MM.1S (cell line): ENCODE measurements at places on chromosomes 7 and 10.
A peak's percentile ranks its signal among the peaks of the same experiment; 100 is the strongest.

- no peak for DNase-seq
Measured at GRCh38 chr10:35495521-35496119, 109.5 kb upstream of the GJD4 start.

DNA sequence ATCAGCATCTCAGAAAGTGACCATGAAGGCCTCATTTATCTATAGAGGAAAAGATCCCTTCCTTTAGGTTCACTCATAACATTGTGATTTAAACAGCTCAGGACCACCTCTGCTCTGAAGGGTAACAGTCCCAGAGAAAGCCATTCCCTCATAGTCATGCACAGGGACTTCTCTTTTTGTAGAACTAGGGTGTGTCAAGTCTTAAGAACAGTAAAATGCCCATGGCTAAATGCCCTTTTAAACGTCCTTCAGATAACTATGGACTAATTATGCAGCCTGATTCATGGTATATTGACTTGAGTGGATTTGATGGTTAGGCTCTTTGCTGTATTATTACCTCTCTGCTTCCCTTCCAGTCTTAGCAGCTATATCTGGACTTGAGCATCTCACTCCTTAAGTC lies 337.8 kb downstream of the SORCS1 start:
- DNase-seq = no peak

GRCh38 chr7:99196536-99197258 lies 11.2 kb downstream of the KPNA7 start:
- no peak for DNase-seq

GRCh38 chr7:88357781-88358525 lies 51.3 kb upstream of the STEAP4 start:
- DNase-seq = peak; percentile 40

GRCh38 chr10:118314882-118315281 lies 27.2 kb downstream of the FAM204A start:
- DNase-seq = no peak

DNA sequence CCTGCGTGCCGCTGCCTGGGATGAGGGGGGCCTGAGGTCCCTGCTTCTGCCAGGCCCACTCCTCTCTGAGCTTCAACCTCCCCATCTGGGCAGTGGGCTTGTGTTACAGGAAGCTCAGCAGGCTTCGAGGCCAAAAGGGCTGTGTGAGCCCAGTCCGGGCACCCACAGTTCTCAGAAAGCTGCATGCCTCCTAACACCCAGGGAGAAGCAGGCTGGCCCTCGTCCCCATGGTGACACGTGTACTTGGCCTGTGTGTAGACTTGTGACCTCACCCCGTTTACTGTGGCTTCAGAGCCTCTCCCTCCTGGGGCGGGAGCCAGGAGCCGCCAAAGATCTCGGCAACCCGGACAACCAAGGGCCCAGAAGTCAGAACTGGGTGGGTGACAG lies 2.2 kb upstream of the GRIFIN start:
- no peak for DNase-seq

DNA sequence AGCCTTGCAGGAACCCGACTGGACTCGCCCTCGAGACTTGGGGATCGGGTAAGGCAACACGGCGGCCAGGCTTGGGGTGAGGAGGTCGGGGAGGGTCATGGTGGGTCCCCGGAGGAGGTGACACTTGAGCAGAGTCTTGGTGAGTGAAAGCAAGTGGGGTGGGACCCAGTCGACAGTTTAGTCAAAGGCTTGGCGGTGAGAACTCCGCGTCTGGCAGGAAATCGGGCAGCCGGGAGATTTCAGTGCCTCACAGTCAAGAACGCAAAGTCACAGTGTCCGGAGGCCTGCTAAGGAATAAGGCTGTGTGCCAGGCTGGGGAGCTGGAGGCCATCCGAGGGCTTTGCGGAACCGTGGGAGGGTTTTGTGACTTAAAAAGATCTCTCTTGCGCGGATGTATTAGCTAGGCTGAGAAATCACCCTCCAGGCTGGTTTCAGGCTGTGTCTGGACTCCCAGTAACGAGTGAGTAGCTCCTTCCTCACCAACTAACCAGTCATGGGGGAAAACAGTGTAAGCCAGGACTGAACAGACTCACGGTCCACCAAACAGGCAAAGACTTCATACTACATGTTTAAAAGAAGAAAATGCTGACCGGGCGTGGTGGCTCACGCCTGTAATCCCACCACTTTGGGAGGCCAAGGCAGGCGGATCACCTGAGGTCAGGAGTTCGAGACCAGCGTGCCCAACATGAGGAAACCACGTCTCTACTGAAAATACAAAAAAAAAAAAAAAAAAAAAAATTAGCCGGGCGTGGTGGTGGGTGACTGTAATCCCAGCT lies 613 bp downstream of the AP5Z1 start:
- peak; percentile 46 for DNase-seq

GRCh38 chr7:158602905-158603772 lies 15.5 kb upstream of the PTPRN2 start:
- DNase-seq = no peak

- DNase-seq = no peak
Measured at GRCh38 chr7:82078807-82079206, 309.0 kb upstream of the HGF start.

- DNase-seq = no peak
Measured at GRCh38 chr7:95840953-95841950, 68.9 kb downstream of the DYNC1I1 start.

DNA sequence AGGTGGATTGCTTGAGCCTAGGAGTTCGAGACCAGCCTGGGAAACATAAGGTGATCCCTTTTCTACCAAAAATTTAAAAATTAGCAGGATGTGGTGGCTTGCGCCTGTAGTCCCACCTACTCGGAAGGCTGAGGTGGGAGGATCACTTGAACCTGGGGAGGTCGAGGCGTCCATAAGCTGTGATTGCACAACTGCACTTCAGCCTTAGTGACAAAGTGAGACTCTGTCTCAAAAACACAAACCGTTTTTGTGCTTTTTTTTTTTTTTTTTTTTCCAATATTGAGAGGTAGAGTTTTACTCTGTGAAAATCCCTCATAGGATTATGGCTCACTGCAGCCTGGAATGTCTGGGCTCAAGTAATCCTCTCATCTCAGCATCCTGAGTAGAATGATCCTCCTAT lies 14.1 kb downstream of the CCAR1 start:
- no peak for DNase-seq

DNA sequence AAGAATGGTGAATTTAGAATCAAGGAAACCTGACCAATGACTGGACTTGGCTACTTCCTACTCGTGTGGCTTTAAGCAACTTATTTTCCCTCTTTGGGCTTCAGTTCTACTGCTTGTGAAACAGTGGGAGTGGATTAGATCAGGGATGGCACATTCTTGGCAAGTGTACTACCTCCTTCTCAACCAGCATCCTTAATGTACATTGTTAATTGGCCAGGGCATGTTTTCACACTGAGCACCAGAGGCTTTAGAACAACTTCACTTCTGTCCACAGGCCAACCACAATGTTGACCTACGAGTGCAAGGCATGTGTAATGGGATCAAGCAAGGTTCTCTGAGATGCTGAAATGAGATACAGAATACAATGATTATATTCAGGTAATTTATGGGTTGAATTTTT lies 315.3 kb downstream of the ADRA2A start:
- no peak for DNase-seq

GRCh38 chr10:32326119-32326518 lies 20.8 kb downstream of the EPC1 start:
- DNase-seq = no peak

GRCh38 chr7:74032191-74032490 lies 4.2 kb downstream of the ELN start:
- DNase-seq = no peak

- no peak for DNase-seq
Measured at GRCh38 chr7:37445790-37446189, 2.9 kb downstream of the ELMO1 start.
